ENCODE measurements at places on chromosomes 16 and 17.

DNA sequence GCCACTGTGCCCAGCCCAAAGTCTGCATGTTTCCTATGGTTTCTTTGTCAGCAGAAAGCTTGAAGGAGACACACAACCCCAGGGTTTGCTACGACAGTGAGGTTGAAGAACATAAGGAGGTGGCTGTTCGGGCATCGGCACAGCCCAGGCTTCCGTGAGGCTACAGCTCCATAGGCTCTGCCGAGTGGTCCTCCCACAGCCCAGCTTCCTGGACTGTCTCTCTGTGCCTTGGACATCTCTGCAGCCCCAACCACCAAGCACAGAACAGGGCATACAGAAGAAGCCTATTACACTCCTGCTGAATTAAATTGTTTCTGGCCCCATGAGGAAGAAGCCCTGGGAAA, 3.2 kb upstream of the HAP1 start:
- DNase-seq: no peak

DNA sequence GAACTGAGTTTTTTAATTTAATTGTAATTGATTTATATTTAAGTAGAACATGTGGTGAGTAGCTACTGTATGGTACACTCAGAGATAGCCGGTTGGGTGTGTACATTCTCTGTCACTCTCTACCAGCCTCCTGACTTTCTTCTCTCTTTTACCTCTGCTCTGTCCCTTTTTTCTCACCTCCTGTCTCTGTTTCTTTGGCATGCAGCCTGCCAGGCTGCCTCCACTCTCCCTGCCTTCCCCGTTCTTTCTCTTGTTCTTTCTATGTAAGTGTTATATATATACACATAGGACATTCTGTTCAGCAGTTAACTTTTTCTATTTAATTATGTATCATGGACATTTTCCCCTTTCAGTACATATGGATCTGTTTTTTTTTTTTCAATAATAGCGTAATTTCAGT, 50.8 kb downstream of the MRTFB start:
- no peak for DNase-seq

DNA sequence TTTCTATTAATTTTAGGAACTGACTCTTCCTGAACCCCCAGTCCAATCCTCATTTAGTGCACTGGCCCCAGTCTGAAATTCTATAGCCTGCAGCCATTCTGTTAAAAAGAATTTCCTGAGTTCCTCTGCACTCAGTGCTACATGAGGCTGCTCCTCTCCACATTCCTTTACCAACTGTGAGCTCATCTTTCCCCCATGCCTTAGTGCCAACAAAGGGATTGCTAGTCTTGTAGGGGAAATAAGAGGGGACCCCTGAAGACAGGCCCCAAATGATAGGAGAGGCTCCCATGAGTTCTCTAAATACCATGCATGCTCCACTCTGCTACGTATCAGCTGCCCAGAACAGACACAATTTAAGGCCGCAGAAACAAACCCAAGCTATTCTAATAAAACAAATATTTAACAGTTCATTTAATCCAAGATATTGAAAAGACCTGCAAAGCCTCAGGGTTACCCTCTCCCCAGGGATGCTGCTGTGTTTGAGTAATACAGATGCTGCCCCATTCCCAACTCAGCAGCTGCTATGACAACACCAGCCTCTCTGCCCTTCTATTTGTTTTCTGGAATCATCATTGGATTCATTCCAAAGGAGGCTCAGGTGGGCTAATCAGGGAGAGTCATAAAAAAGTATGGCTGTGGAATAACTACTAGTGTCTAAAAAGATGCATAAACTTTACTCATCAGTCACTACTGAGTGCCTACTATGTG, 228.5 kb downstream of the TOX3 start:
- DNase-seq: no peak

DNA sequence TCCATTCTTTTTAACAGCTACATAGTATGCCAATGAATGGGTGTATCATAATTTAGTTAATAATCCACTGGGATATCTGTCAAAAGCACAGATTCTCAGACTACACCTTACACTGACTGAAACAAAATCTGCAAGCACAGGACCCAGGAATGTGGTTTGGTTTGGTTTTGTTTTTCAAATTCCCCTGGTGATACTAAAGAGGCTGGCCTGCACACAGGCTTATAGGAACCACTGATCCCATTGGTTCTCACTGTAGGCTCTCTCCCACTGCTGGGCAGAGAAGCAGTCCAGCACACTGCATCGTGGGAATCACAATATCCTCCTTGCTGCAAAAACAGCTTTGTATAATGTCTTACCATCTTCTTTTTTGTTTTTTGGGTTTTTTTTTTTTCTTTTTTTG, 67.1 kb downstream of the TEX14 start:
- no peak for DNase-seq

GRCh38 chr17:18380471-18381157, 3.0 kb downstream of the EVPLL start:
- no peak for DNase-seq

- no peak for DNase-seq
These were observed 7.2 kb upstream of the AGRP start for GRCh38 chr16:67490335-67491096.

- no peak for DNase-seq
These were observed 192.3 kb upstream of the MAF start for GRCh38 chr16:79792664-79793351.

GRCh38 chr17:35849469-35850348, 19.0 kb downstream of the HEATR9 start:
- peak; percentile 63 for DNase-seq

DNA sequence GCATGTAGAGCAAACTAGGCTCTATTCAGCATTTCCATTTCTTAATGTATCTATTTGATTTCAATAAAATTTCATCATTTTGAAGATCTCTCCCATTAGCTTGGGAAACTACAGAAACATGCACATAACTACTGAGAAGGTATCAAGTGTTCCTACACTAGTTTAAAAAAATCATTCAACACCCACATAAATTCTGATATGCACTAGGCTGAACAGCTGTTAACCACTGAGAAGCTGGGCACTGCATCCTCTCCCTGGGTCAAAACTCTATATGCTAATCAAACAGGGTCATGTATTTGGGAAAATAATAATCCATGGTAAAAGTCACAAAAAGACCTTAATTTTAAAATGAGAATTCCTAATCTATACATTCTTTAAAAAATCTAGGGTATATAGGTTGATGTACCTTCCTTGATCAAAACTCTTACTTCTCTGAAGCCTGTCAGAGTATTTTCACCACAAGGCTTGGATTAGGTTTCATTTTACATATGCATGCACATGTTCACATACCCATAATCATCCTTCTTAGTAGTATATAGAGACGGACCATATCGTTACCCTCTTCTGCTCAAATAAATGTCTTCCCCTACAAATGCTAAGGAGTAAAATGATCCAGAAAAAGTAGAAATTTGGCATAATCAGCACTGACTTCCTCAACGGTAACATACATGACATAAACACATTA, 57.2 kb downstream of the KANSL1 start:
- no peak for DNase-seq

DNA sequence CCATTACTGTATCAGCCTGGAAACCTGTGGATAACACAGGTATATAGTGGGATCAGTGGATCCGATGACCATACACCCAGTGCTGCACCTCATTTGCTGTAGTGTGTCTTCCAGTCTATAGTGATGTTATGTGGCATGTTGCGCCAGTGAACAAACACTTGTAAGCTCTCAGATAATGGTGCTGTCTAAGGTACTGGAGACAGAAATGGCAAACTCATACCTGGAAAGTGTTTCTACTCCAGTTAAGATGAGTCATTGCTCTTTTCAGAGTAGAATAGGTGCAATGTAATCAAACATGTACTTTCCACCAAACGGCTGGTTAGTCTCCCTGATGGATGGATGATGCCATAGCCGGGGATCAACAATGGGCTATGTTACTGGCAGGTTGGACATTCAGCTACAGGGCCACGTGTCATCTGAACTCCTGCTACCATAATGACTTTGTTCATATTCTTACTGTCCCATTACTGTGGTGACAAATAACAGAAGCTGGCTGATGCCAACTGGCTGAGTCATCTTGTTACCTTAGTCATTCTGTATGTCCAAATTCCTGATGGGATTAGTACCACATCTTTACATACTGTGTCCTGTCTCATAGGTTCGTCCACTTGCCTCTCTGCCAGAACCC, 6.3 kb downstream of the CCL11 start:
- no peak for DNase-seq

- DNase-seq: no peak
These were observed 221.9 kb upstream of the GSE1 start for GRCh38 chr16:85391175-85391707.

GRCh38 chr16:89596061-89596689, 17.3 kb upstream of the DPEP1 start:
- DNase-seq: no peak

DNA sequence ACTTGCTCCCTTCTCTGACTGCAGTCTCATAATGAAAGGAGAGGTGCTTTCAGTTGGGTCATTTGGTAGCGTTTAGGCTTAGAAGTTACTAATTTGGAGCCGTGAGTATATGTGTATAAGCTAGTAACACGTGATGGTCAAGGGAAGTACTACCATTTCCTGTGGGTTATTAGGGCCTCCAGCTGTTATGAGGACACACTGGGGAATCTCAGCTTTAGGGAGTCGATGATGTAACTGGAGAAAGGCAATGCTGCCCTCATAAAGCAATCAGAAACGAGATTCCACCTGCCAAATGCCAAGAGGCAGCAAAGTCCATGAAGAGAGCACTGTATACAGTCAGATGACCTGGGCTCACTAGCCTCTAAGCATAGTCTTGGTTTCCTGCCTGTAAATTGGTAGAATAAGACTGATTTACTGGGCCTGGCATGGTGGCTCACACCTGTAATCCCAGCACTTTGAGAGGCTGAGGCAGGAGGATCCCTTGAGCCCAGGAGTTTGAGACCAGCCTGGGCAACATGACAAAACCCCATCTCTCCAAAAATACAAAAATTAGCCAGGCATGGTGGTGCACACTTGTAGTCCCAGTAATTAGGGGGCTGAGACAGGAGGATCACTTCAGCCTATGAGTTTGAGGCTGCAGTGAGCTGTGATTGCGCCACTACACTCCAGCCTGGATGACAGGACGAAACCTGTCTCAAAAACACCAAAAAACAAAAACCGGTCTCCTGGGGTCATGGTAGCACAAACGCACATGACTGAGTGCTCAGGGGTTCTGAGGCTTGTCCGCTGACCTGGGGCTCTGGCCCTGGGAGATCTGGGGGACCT, 53.0 kb downstream of the SF3B3 start:
- DNase-seq: no peak

- no peak for DNase-seq
These were observed 715.1 kb downstream of the CDH11 start for GRCh38 chr16:64406770-64407181.

GRCh38 chr17:68102318-68102758, 66.8 kb downstream of the KPNA2 start:
- peak; percentile 15 for DNase-seq

DNA sequence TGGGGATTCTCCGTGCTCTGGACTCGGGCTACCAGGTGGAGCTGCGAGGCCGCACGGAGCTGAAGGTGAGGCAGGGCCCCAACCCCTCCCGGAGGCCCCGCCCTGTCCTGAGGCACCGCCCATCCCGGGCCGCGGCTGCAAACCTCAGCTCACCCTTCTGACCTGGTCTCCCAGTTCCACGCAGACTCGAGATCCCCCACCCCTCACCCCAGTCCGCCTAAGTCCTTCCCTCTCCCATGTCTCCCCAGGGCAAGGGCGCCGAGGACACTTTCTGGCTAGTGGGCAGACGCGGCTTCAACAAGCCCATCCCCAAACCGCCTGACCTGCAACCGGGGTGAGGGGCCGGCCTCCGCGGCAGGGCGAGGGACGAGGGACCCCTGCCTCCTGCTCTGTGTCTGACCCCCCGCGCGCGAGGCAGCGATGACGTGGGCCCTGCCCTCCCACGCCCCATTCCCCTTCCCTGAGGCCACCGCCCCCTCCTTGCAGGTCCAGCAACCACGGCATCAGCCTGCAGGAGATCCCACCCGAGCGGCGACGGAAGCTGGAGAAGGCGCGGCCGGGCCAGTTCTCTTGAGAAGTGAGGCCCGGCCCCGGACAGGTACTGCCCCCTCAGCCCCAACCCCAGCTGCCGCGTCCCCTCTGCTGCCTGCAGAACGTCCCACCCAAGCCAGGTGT, 13.7 kb downstream of the GUCY2D start:
- peak; percentile 14 for DNase-seq

DNA sequence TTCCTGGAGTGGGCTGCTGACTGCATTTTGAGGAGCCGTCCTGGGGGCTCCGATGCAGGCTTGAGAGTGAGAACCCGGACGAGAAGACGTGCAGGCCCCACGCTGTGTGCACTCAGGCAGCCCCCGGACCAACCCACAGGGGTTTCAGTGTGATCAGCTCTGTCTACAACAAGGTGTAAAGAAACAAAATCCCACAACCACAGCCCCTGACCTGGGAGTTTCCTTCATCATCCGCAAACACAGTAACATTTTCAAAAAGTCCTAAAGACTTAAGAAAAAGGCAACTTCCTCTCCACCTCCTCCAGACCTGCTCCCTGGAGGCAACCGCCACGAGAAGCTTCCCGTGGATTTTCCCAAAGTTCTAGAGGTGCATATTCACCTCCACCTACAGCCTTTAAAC, 15.4 kb upstream of the MEAK7 start:
- DNase-seq: no peak

DNA sequence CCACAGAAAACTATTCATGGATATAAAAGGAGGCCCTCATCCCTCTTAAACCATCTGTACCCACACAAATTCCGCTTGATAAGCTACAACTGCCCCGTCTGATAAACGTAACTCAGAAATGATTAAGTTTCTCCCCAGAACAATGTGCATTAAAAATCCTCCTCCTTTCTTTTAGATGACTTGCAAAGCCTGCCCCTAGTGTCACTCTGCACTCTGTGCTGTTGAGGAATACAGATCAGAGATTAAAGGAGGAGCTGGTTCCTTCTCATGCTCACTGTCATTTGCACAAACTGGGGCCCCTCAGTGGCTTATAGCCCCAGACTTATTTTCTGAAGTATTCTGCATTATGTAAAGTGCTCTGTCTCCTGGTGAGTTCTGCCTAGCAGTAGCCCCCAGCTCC, 33.3 kb downstream of the CDRT15 start:
- DNase-seq: peak; percentile 46

DNA sequence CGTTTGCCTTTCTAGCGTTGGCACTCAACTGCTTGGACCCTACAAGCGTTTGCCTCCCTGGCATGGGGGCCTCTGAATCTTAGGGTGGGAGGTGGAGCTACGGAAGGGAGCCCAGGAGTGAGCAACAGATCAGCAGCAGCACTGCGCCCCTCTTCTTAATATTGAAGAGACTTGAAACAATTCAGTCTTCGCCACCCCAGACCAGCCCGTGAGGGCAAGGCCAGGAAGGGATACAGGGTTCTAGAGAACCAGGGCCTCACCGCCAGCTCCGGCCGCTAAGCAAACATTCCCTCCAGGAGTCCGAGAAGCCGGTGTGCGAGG, 1.5 kb upstream of the GPRC5C start:
- DNase-seq: no peak
